ENCODE measurements at places on chromosomes 4 and X. TPM values are rescaled to one million over a fixed set of nuclear protein-coding genes. Genes with fewer than 3 reads are reported as not detected.

OCIAD2 gene
- 108 TPM for total RNA-seq

PAGE1 gene
- total RNA-seq: not detected

UNC5C gene
- 43.8 TPM for total RNA-seq

DKK2 gene
- total RNA-seq: 17.0 TPM

OPN1MW2 gene
- total RNA-seq: not detected

MCTS1 gene
- 35.0 TPM for total RNA-seq

SLC2A9 gene
- 3.1 TPM for total RNA-seq

PNMA5 gene
- not detected for total RNA-seq

TLR7 gene
- 0.05 TPM for total RNA-seq

CSAG2 gene
- total RNA-seq: not detected

ALB gene
- 13.8 TPM for total RNA-seq

DNA sequence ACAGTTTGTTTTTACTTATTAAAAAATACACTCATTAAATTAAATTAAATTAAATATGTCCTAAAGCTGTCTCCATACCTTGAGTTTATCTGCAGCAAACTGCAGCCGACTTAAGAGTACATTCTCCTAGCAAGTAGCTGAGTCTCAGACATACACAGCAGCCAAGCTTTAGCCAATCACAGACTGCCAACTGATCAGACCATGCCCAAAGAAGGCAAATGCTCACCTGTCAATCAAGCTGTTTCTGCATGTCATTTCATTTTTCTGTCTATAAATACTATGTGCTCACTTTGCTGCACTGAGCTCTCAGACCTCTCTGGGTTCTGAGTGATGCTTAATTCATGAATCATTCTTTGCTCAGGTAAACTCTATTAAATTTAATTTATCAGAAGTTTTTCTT lies 280.9 kb upstream of the EPHA5 start:
- DNase-seq: no peak
- no peaks in the 10 kb centered on the region for H3K27me3 ChIP-seq
- H3K36me3 ChIP-seq: no peaks in the 10 kb centered on the region
- H3K4me3 ChIP-seq: no peak overlapping the region

- no peak overlapping the region for H3K27ac ChIP-seq
- H3K27me3 ChIP-seq: no peaks in the 10 kb centered on the region
- no peak for DNase-seq
Measured at GRCh38 chr4:88734403-88734949, 36.8 kb upstream of the NAP1L5 start.

- H3K4me1 ChIP-seq: no peaks in the 10 kb centered on the region
- H3K4me3 ChIP-seq: no peak overlapping the region
- H3K36me3 ChIP-seq: no peaks in the 10 kb centered on the region
- H3K27ac ChIP-seq: no peak overlapping the region
- no peak for DNase-seq
- no peaks in the 10 kb centered on the region for H3K27me3 ChIP-seq
Measured at GRCh38 chr4:126202226-126202625, 887.5 kb downstream of the FAT4 start.

DNA sequence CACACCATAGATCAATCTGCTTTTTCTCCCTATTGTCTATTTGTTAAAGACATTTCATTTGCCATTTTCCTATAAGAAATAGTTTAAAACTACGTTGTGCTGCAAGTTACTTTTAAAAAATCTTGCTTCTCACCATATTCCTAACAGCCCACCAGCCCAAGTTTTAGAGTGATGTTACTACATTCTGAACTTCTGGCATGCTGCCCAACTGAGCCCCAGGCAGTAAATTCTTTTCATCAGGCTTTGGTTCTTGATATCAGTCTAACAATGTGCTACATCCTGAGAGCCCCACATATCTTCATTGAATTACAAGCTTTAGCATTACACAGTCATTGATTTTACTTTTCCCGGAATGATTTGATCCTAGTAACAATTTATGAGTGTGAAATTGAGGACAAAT lies 283.8 kb upstream of the IL1RAPL1 start:
- no peaks in the 10 kb centered on the region for H3K27me3 ChIP-seq
- no peaks in the 10 kb centered on the region for H3K36me3 ChIP-seq
- no peak overlapping the region for H3K4me3 ChIP-seq
- no peak overlapping the region for H3K27ac ChIP-seq
- DNase-seq: no peak

GRCh38 chr4:183838987-183839712 lies 66.0 kb upstream of the STOX2 start:
- DNase-seq: no peak
- no peaks in the 10 kb centered on the region for H3K27me3 ChIP-seq
- H3K4me1 ChIP-seq: peaks cover 4% of the 10 kb centered on the region

GRCh38 chr4:87209182-87209581 lies 11.2 kb downstream of the KLHL8 start:
- DNase-seq: no peak
- H3K36me3 ChIP-seq: peaks cover 13% of the 10 kb centered on the region
- H3K4me3 ChIP-seq: no peak overlapping the region
- H3K27ac ChIP-seq: no peak overlapping the region

DNA sequence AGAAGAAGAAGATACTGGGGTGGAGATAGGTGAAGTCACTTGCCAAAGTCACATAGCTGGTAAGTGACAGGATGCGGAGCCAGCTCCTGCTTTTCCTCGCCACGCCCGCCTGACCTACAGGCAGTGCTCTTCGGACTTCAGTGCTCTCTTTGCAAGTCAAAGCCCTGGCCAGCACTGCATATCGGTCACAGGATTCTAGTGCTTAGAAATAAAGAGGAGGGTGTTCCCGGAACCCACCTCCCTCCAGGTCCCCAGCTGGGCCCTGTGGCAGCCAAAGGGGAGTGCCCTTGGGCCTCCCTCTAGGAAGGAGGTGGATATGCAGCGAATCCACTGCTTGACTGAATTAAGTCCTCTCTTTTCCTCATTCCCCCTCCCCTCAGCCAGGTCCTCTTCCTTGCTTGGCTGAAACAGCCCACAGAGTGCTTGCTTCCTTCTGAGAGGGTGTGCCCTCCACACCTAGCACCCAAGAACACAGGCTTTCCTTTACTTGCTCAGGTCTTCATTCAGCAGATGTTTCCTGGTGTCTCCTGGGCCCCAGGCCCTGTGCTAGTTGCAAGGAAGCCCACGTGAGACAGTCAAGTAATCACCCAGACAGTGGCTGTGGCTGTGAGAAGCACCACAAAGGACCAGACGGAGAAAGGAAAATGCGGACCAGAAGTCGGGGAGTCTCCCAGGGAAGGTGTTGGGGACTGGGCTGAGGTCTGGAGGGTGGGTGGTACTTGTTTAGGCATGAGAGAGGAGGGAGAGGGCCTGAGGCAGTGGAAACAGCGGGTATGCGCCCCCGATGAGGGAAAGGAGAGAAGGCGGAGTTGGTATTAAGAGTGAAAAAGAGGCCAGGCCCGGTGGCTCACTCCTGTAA lies 14.0 kb upstream of the HMGB3 start:
- H3K27me3 ChIP-seq: peaks cover 22% of the 10 kb centered on the region
- H3K4me1 ChIP-seq: peaks cover 13% of the 10 kb centered on the region
- no peak overlapping the region for H3K4me3 ChIP-seq
- no peaks in the 10 kb centered on the region for H3K36me3 ChIP-seq
- DNase-seq: no peak
- no peak overlapping the region for H3K27ac ChIP-seq

GRCh38 chrX:148271263-148271662 lies 229.2 kb upstream of the AFF2 start:
- H3K27ac ChIP-seq: no peak overlapping the region
- H3K4me1 ChIP-seq: no peaks in the 10 kb centered on the region
- no peaks in the 10 kb centered on the region for H3K36me3 ChIP-seq
- no peak for DNase-seq
- H3K4me3 ChIP-seq: no peak overlapping the region
- H3K27me3 ChIP-seq: no peaks in the 10 kb centered on the region

DNA sequence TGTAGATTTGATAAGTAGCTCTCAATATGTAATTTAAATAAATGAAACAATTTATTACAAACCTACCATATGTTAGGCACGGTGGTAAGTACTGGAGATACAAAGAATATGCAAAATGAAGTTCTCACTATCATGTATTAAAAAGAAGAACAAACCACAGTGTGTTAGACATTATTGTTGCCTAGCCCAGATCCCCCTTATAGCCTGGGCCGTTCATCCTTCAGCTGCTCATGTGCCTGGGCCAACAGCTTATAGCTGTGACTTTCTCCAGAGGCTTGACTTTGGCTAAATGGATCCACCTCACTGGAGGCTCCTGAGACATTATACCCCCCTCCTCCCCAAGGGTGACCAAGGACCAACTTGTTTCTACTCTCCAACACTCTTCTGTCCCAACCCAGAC lies 29.8 kb upstream of the CCNG2 start:
- no peak overlapping the region for H3K27ac ChIP-seq
- H3K36me3 ChIP-seq: no peaks in the 10 kb centered on the region
- H3K4me1 ChIP-seq: peaks cover 5% of the 10 kb centered on the region
- DNase-seq: no peak

- peaks cover 53% of the 10 kb centered on the region for H3K36me3 ChIP-seq
- no peak overlapping the region for H3K4me3 ChIP-seq
- no peak for DNase-seq
- H3K27me3 ChIP-seq: no peaks in the 10 kb centered on the region
Measured at GRCh38 chr4:183700407-183700806, 41.3 kb downstream of the TRAPPC11 start.

DNA sequence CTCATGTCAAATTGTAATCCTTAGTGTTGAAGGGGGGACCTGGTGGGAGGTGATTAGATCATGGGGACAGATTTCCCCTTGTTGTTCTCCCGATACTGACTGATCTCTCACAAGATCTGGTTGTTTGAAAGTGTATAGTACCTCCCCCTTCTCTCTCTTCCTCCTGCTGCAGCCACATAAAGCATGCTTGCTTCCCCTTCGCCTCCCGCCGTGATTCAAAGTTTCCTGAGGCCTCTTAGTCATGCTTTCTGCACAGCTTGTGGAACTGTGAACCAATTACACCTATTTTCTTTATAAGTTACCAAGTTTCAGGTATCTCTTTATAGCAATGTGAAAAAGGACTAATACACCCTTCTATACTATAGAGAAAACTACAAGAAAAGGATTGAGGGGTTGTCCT lies 1170.5 kb upstream of the AGA start:
- no peak overlapping the region for H3K4me3 ChIP-seq
- H3K4me1 ChIP-seq: no peaks in the 10 kb centered on the region
- no peak for DNase-seq

- no peak overlapping the region for H3K27ac ChIP-seq
- peaks cover 1% of the 10 kb centered on the region for H3K36me3 ChIP-seq
- no peak overlapping the region for H3K4me3 ChIP-seq
- peaks cover 3% of the 10 kb centered on the region for H3K4me1 ChIP-seq
- no peak for DNase-seq
Measured at GRCh38 chrX:53288189-53288588, 6.8 kb upstream of the IQSEC2 start.

DNA sequence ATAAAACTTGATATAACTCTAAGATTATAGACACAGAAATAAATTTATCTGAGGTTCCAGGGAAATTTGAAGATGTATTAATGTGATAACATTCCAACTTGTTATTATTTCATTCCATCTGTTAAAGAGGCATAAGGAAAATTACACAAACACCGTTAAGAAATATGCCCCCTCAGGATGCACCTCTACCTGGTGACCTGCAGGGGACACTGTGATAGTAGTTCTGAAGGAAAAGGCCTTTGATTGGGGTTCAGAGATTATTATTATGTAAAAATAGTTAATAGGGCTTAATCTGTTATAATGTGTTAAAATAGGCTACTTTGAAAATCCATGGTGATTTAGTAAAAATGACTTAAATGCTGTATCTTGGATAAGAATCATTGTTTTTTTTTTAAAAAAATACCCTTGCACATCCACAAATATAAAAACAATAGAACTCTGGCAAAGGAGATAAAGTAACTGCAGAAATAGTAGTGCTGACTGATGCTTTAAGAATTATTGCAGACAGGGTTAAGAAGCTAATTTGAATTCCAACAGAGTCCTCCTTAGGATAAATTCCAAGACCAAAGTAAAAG lies 6.1 kb upstream of the ABRAXAS1 start:
- H3K4me3 ChIP-seq: no peak overlapping the region
- H3K4me1 ChIP-seq: peaks cover 3% of the 10 kb centered on the region
- no peaks in the 10 kb centered on the region for H3K36me3 ChIP-seq
- H3K27ac ChIP-seq: no peak overlapping the region
- no peaks in the 10 kb centered on the region for H3K27me3 ChIP-seq

DNA sequence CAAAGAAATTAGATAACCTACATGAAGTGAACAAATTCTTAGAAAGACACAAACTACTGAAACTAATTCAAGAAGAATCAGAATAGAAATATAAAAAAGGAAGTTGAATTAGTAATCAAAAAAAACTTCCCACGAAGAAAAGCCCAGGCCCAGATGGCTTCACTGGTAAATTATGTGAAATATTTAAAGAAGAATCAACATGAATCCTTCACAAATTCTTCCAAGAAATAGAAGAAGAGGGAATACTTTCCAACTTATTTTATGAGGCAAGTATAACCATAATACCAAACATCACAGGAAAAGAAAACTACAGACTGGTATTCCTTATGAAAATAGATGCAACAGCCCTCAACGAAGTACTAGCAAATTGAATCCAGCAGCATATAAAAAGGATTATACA lies 30.7 kb downstream of the MOSPD2 start:
- H3K4me3 ChIP-seq: no peak overlapping the region
- H3K36me3 ChIP-seq: peaks cover 21% of the 10 kb centered on the region
- no peaks in the 10 kb centered on the region for H3K4me1 ChIP-seq
- H3K27me3 ChIP-seq: no peaks in the 10 kb centered on the region

GRCh38 chr4:1154523-1155182 lies 17.7 kb downstream of the SPON2 start:
- H3K27ac ChIP-seq: no peak overlapping the region
- H3K4me3 ChIP-seq: no peak overlapping the region
- peaks cover 54% of the 10 kb centered on the region for H3K27me3 ChIP-seq
- peaks cover 11% of the 10 kb centered on the region for H3K4me1 ChIP-seq
- peaks cover 6% of the 10 kb centered on the region for H3K36me3 ChIP-seq

DNA sequence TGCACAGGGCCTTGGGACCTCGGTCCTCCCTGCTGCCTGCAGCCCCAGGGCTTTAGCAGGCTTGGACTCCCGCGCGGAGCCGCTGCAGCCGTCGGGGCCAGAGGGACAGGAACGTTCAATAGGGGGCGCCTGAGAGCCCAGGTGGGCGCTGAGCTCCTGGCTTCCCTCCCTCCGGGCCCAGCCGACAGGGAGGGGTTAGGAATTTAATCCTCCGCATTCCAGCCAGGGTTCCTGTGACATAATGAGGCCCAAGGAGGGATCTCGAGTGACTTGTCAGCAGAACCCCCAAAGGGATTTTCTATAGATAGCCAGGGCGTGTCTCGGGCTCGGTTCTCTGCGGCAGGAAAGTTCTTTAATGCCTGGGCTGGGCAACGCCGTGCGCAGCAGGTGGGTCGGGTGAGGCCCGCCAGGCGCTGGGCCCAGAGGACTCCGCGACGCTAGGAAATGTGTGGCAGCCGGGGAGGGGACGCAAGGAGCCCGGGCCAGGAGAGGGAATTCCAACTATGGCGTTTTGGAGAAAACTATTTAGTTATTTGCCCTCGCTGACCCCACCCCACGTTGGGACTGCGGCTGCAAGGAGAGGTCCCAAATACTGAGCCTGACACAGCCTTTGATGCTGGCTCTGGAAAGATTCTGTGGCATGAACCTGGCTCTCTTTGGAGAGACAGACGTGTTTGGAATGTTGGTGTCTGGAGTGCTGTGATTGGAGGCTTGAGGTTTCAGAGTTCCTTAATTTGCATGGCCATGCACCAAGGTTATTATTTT lies 285.2 kb upstream of the GATB start:
- peaks cover 20% of the 10 kb centered on the region for H3K27me3 ChIP-seq
- no peaks in the 10 kb centered on the region for H3K36me3 ChIP-seq
- H3K4me3 ChIP-seq: peak overlapping the region; percentile 65

GRCh38 chr4:86614865-86615264 lies 20.8 kb downstream of the PTPN13 start:
- DNase-seq: no peak
- no peak overlapping the region for H3K4me3 ChIP-seq
- H3K36me3 ChIP-seq: peaks cover 13% of the 10 kb centered on the region
- no peak overlapping the region for H3K27ac ChIP-seq

GRCh38 chr4:33959519-33959918 lies 2284.8 kb downstream of the ARAP2 start:
- no peak overlapping the region for H3K27ac ChIP-seq
- H3K27me3 ChIP-seq: no peaks in the 10 kb centered on the region
- H3K4me1 ChIP-seq: peaks cover 7% of the 10 kb centered on the region
